ENCODE measurements at places on chromosomes 11 and 22.

DNA sequence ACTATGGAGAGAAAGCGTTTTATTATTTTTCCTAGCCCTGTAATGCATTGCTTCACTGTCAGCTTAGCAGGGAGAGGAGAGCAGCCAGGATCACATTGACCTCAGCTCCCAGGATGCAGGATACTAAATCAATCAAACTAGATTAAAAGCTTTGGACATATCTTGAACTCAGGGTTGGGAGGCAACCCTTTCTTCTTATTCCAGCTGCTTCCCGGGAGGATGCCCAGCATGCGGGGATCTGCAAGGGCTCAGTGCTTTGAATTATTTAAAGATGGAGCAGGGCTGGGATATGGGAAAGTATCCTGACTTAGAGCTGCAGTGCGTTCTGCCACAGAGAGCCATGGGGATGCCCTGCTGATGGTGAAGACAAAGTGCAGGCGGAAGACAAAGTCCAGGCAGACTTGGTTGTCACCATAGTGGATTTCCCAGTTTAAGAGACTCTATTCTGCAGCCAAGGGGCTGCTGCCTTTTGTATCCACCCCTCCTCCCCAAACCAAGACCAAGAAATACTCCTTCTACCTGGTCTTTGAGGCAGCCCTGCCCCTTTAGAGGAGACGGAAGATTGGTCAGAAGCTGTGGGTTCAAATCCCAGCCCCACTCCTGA, 1035.0 kb downstream of the TBC1D22A start:
- no peak for DNase-seq

DNA sequence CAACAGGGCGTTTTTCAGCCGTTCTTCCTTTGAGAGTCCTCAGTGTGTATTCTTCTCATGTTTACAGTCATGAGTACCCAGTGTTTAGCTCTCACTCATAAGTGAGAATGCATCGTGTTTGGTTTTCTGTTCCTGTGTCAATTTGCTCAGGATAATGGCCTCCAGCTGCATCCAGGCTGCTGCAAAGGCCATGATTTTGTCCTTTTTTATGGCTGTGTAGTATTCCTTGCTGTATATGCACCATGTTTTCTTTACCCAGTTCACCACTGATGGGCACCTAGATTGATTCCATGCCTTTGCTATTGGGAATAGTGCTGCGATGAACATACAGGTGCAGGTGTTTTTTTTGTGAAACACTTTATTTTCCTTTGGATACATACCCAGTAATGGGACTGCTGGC, 23.5 kb downstream of the B3GAT1 start:
- no peak for DNase-seq

DNA sequence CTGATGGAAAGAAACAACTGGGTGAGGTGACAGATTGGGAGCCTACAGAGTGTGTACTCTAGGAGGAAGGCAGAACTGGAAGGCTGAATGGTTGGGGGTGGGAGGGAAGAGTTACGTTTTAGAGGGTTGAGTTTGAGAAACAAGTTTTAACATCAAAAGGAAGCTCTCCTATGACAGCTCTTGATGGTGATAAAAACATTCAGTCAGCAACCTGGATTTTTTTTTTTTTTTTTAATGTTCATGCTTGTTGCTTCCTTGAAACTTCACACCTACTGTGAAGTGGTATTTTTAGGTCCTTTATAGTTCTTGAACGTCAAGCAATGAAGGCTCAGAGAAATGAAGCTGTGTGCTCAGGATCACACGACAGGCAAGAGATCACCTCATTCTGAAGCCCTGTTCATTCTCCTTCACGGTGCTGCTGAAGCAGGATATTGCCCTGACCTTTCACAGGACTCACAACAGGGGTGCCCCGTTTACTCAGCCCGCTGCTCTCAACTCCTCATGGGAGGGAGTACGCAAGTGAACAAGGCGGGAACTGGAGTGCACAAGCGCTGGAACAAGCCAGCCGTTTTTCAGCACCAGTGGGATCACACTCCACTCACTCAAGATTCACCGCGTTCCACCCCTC, 1.6 kb upstream of the TMEM109 start:
- no peak for DNase-seq

GRCh38 chr11:70108250-70108649, 30.1 kb downstream of the ANO1 start:
- DNase-seq = no peak

DNA sequence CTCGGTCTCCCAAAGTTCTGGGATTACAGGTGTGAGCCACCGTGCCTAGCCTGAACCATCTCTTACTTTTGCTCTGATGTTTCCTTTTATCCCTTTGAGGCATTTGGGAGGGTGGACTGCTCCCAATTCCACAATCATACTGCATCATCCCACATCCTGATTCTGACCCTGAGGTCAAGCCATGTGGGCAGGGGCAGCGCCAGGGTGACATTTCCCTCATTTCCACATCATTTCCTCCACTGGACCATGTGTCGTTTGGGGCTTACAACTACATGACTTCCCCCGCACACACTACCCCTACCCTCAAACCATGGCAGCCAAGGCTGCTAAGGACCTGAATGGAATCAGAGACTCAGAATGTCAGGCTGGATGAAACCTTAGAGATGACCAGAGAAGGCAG, 26.4 kb upstream of the ZBTB16 start:
- DNase-seq = no peak
